ENCODE measurements at places on chromosomes 5 and 9. TPM values are rescaled to one million over a fixed set of nuclear protein-coding genes. Genes with fewer than 3 reads are reported as not detected.

GRCh38 chr9:127761061-127761460 lies 17.4 kb downstream of the SH2D3C start:
- no peak for DNase-seq

GRCh38 chr5:134543820-134544614 lies 18.5 kb downstream of the JADE2 start:
- peak; percentile 18 for DNase-seq

DNA sequence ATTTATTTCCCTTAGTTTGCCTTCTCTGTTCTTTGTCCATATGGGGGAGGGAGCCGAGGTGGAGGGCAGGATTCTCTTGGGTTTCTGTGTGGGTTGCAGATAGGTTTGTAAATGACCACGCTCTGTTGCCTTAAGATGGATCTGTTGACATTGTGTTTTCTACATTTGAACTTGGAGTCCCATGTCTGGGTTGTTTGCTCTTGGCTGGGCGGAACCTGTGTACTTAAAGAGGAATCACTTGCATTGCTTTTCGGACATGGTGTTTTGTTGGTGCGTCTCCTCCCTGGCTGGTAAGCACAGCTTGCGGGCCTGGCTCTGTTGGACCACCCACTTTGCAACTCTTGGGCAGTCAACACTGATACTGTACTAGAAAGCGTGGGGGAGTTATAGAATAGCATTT lies 45.9 kb downstream of the EHMT1 start:
- DNase-seq: no peak

DNA sequence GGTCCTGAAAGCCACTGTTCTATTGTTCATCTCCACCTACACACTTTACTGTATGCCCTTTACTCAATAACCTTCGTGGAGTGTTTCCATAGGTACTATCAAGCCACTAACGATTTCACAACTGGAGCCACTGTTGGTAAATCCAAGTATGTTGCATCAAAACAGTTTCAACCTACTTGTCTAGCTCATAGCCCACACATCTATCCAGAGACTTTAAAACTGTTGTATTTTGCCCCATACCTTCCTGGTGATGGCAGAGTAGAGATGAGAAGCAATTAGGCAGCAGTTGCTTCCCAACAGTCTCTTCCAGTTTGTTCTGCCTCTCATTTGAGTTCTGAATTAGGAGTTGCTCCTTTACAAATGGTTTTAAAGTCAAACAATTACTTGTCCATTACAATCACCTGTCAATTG lies 607 bp downstream of the FAXDC2 start:
- no peak for DNase-seq

The GTF2H2C gene
- total RNA-seq: 49.5 TPM

The PLAC8L1 gene
- 0.74 TPM for total RNA-seq

The DAB2 gene
- not detected for total RNA-seq

The DBH gene
- not detected for total RNA-seq
